ENCODE measurements at places on chromosomes 1 and 21. TPM values are rescaled to one million over a fixed set of nuclear protein-coding genes. Genes with fewer than 3 reads are reported as not detected.
A peak's percentile ranks its signal among the peaks of the same experiment; 100 is the strongest.

- peaks cover 53% of the 10 kb centered on the region for H3K4me1 ChIP-seq
- H3K36me3 ChIP-seq, result no peaks in the 10 kb centered on the region
- H3K27ac ChIP-seq, result peak overlapping the region; percentile 28
- no peaks in the 10 kb centered on the region for H3K27me3 ChIP-seq
- H3K4me3 ChIP-seq, result peak overlapping the region; percentile 90
Measured at GRCh38 chr1:183027031-183027430, 3.8 kb downstream of the LAMC1 start.

GRCh38 chr21:19577381-19577780, 1173.8 kb upstream of the TMPRSS15 start:
- H3K4me1 ChIP-seq, result no peaks in the 10 kb centered on the region
- H3K27me3 ChIP-seq, result no peaks in the 10 kb centered on the region
- DNase-seq, result no peak

- no peak for DNase-seq
- no peaks in the 10 kb centered on the region for H3K36me3 ChIP-seq
- peaks cover 9% of the 10 kb centered on the region for H3K4me1 ChIP-seq
- no peaks in the 10 kb centered on the region for H3K27me3 ChIP-seq
- no peak overlapping the region for H3K4me3 ChIP-seq
- no peak overlapping the region for H3K27ac ChIP-seq
Measured at GRCh38 chr1:58844176-58844575, 60.3 kb upstream of the JUN start.

DNA sequence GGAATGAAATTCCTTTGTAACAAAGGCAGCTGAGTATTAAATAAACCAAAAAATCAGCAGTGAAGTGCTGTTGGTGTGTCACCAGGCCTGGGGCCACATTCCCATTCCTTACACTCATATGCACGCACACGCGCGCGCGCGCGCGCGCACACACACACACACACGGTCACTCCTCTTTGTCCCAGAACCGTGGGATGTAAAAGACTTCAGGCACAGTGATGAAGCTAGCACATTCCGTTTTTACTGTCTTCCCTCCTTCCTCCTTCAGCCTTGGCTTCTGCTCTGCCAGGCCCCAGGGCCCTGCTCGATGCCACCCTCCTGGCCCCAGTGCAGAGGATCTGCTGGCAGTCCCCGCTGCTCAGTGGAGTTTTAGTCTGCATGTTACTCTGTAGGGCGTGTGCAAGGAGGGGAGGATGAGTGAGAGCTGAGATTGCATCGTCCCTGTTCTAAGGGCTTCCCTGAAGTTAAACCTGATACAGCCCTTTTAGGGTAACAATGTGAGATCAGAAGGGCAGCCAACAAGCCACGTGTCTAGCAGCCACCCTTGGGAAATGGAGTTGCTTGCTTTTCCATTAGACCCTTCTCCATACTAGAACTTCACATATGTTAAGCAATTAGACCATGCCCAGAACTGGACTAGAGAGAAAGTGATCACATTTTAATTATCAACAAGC, 71.7 kb upstream of the WDR26 start:
- no peaks in the 10 kb centered on the region for H3K36me3 ChIP-seq
- no peak for DNase-seq
- no peaks in the 10 kb centered on the region for H3K27me3 ChIP-seq
- H3K27ac ChIP-seq, result no peak overlapping the region
- peaks cover 25% of the 10 kb centered on the region for H3K4me1 ChIP-seq
- H3K4me3 ChIP-seq, result no peak overlapping the region

The NOS1AP gene
- 12.2 TPM for total RNA-seq

GRCh38 chr1:40710581-40711315, 19.2 kb downstream of the NFYC start:
- H3K4me1 ChIP-seq, result peaks cover 54% of the 10 kb centered on the region
- H3K27me3 ChIP-seq, result no peaks in the 10 kb centered on the region
- H3K27ac ChIP-seq, result peak overlapping the region; percentile 55
- no peaks in the 10 kb centered on the region for H3K36me3 ChIP-seq

DNA sequence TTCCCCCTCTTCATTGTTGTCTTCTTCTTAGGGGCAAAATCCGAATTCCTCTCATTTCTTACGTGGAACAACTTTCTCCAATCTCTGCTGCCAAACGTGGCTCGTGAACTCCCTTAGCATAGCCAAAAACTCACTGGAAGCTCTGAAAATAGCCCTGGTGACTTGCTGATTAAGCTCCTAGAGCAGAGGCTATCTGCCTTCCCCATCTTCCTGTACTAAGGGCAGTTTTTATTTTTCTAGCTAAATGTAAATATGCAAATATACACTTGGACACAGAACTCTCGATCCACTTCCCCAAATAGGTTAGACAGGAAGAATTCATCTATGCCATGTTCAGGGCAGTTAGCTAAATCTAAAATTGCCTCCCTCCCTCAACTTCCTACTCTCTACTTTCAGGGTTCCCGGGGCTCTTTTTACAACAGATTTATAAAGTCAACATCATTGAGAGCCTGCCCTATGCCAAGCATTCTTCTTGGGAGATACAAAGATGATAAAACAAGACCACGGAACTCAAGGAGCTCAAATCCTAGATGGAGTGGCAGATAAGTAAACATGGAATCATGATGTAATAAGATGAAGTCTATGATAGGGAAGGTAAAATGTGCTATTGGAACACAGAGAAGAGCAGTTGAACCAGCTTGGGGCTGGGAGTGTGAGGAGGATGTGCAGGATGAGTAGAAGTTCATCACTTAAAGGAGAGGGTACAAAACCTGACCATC, 59.4 kb upstream of the FMOD start:
- peaks cover 43% of the 10 kb centered on the region for H3K4me1 ChIP-seq
- H3K36me3 ChIP-seq, result no peaks in the 10 kb centered on the region
- no peak overlapping the region for H3K4me3 ChIP-seq
- peak overlapping the region; percentile 91 for H3K27ac ChIP-seq

DNA sequence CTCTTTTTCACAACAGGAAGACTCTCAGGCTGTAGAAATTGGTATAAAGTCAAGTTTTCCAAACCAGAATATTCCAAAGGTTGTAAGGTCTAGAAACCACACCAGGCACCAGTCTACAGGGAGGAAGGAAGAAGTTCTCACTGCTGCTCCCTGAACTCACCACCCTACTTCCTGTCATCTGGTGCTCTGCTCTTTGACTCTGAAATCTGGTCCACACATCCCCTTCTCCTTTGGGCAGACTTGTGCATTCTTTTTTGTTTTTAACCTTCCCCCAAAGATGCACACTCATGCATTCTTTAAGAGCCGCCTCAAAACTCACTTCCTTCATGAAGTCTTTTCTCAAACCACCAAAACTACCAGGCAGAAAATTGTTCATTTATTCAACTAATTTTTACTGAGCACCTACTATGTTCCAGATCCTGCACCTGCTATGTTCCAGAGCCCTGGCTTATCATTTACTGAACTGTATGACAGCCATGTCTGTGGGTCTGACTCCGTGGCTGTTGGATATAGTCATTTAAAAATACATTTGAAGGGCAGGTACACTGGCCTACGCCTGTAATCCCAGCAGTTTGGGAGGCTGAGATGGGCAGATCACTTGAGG, 30.1 kb upstream of the EPS15 start:
- H3K4me1 ChIP-seq, result no peaks in the 10 kb centered on the region
- no peak overlapping the region for H3K4me3 ChIP-seq
- no peak overlapping the region for H3K27ac ChIP-seq
- H3K36me3 ChIP-seq, result no peaks in the 10 kb centered on the region
- no peak for DNase-seq

The PLEKHA6 gene
- total RNA-seq, result 6.9 TPM

The NUDT4B gene
- 17.8 TPM for total RNA-seq

The CASZ1 gene
- total RNA-seq, result 27.9 TPM

DNA sequence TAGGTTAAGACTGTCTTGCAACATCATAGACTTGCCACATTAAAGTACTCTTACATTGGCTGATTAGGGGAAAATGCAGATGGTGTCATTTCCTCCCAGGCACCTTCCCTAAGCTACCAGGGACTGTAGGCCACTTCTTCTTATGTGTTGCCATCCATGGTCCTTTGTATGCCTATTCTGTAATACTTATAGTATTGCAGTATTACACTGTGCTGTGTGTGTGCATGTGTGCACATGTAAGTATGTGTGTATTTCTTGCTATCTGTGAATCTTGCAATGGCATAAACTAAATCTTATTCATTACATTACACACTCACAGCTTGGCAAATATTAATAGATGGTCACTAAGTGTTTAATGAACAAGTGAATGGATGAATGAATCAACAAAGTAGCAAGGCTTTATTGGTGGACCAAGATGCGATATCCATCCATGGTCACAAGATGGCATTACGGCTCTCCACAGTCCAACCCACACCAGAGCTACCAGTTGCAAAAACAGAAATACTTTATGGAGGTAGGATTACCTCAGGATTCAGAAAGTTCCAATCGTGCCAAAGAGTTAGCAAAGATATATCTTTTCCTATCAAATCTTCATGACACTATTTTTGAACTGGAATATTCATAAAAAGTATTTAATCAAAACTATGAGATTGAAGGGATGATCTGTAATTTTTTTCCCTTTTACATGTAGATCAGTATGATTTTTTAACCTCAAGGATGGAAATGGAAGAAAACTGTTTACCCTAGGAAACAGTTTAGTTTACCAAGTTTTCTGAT, 160.2 kb downstream of the DENND1B start:
- no peak for DNase-seq
- no peaks in the 10 kb centered on the region for H3K27me3 ChIP-seq
- H3K4me3 ChIP-seq, result no peak overlapping the region
- no peaks in the 10 kb centered on the region for H3K36me3 ChIP-seq
- no peak overlapping the region for H3K27ac ChIP-seq

The CELA2A gene
- total RNA-seq, result not detected

The OR2L8 gene
- not detected for total RNA-seq

DNA sequence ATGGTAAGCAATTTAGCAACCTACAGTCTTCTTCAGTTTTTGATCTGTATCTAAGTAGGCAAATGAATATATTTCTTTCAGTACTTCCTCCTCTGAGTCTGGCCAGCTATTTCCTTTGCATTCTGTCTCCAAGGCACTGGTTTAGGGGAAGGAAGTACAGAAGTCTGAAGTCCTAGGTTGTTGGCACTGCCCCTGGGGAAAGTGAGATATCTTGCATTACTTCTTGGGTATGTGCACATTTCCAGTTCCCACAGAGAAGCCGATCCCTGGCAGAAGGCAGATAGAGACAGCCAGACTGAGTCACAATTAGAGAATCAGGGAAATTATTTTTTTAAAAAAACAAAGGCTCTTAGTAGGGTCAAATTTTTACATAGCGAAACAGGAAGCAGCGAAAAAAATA, 98.8 kb downstream of the RASAL2 start:
- H3K27me3 ChIP-seq, result no peaks in the 10 kb centered on the region
- no peak overlapping the region for H3K27ac ChIP-seq
- no peaks in the 10 kb centered on the region for H3K36me3 ChIP-seq
- H3K4me1 ChIP-seq, result peaks cover 11% of the 10 kb centered on the region
- DNase-seq, result no peak

- no peak overlapping the region for H3K4me3 ChIP-seq
- no peak overlapping the region for H3K27ac ChIP-seq
- H3K36me3 ChIP-seq, result no peaks in the 10 kb centered on the region
- no peaks in the 10 kb centered on the region for H3K27me3 ChIP-seq
- no peaks in the 10 kb centered on the region for H3K4me1 ChIP-seq
Measured at GRCh38 chr1:65728504-65728903, 64.2 kb upstream of the PDE4B start.

GRCh38 chr1:173330149-173330951, 123.2 kb upstream of the TNFSF4 start:
- no peak for DNase-seq
- H3K27ac ChIP-seq, result peak overlapping the region; percentile 4

The PHLDA3 gene
- total RNA-seq, result 134 TPM

GRCh38 chr1:96723377-96723776, 1.8 kb downstream of the PTBP2 start:
- H3K4me3 ChIP-seq, result peak overlapping the region; percentile 100
- H3K36me3 ChIP-seq, result no peaks in the 10 kb centered on the region
- H3K27ac ChIP-seq, result no peak overlapping the region
- DNase-seq, result no peak
- peaks cover 5% of the 10 kb centered on the region for H3K4me1 ChIP-seq
- H3K27me3 ChIP-seq, result no peaks in the 10 kb centered on the region

The TTLL10 gene
- total RNA-seq, result not detected

DNA sequence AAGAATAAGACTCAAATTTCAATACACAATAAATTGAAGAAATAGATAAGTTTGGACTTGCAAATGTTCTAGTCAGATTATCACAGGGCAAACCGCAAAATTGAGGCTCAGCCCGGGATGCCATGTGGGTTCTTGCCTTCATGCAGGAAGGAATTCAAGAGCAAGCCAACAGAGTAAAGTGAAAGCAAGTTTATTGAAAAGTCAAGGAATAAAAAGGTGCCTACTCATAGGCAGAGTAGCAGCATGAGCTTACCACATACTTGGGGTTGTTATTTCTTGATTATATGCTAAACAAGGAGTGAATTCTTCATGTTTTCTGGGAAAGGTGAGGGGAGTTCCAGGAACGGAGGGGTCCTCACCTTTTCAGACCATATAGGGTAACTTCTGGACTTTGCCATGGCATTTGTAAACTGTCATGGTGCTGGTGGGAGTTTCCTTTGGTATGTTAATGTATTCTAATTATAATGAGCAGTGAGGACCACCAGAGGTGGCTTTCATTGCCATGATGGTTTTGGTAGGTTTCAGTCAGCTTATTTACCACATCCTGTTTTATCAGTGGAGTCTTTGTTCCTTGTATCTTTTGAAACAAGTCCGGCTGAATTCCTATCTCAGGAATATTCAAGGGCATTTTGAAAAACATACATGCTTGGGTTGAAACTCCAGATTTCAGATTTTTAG, 2.0 kb upstream of the OR2AK2 start:
- no peak for DNase-seq
- no peaks in the 10 kb centered on the region for H3K36me3 ChIP-seq
- no peaks in the 10 kb centered on the region for H3K4me1 ChIP-seq

The F13B gene
- not detected for total RNA-seq

- H3K36me3 ChIP-seq, result no peaks in the 10 kb centered on the region
- no peak overlapping the region for H3K4me3 ChIP-seq
- H3K4me1 ChIP-seq, result no peaks in the 10 kb centered on the region
Measured at GRCh38 chr1:229950020-229950419, 117.0 kb upstream of the GALNT2 start.

DNA sequence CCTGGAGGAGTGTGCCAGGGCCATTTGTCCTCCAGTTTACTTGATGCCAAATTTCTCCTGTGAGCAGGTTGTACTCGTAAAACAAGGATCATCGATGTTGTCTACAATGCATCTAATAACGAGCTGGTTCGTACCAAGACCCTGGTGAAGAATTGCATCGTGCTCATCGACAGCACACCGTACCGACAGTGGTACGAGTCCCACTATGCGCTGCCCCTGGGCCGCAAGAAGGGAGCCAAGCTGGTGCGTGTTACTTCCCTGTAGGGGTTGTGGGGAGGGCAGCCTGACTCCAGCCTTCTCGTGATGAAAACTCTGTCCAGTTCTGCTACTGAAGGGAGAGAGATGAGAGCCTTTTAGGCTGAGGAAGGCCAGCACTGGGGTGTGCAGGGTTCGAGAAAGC, 2.2 kb downstream of the RPS8 start:
- H3K4me1 ChIP-seq, result peaks cover 9% of the 10 kb centered on the region
- no peak for DNase-seq
- H3K4me3 ChIP-seq, result no peak overlapping the region
- H3K27ac ChIP-seq, result no peak overlapping the region

GRCh38 chr1:51288578-51288977, 41.8 kb downstream of the TTC39A start:
- DNase-seq, result no peak
- no peak overlapping the region for H3K4me3 ChIP-seq
- no peaks in the 10 kb centered on the region for H3K4me1 ChIP-seq
